ENCODE measurements at places on chromosomes 11 and 22.

DNA sequence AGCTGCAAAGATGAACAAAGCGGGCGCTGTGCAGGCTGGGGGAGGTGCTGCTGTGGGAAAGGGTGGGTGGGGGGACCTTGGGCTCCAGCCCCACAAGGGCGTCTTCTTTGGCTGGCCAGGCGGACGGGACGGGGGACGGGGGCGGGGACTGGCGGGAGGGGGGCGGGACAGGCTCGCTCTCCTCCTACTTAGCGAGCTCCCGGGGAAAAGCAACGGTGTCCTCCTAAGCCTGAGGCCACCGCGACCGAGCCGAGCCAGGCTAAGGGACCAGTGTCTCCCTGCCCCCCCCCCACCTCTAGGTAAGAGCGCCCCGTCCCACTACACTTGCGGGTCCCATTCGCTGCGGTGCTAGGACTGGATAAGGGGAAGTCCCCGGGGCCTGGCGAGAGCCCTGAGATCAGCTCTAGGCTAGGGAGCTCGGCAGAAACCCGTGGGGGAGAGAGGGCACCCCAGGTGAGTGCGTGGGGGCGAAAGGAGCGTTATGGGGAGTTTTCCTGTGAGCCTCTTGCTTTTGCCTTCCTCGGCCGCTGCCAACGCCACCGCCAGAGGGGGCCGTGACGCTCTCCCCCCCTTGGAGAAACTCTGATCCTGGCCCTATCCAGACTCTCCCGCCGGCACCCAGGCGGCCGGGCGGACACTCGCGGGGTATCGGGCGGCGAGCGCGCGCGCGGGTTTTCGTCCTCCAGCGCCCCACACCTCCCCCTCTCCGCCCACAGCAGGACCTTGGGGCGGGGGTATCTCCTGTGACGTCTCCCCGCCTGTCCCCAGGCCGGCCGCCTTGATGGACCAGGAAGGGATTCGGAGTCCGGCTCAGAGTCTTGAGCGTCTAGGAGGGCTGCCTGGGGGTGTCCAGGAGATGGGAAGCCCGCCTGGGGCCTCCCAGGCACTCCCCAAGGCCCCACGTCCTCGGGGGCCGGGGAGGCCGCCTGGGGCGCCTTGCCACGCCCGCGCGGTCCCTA, at the start of gene PHLDB1:
Gene PHLDB1 (plus strand): TSS at position 215 of the 959 bp plus-strand sequence. CDS start 6,222 bp downstream, outside the sequence.
- peak; percentile 63 for DNase-seq

DNA sequence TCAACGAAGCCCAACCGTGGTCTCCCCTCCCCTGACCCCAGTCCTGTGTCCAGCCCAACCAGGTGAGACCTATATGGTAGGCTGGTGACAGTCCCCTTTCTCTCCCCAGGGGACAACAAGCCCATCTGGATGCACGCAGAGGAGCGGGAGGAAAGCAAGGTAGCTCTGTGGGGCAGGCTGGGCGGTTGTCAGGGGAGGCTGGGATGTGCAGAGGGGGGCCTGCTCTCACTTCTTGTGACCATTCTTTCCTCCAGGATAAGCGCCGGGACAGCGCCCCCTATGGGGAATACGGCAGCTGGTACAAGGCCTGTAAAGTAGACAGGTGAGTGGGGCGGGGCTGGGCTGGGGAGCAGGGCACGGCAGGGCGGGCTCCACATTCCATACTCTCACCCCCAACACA, 3.5 kb upstream of the RAB1B start:
- DNase-seq, result no peak

- no peak for DNase-seq
Observed at GRCh38 chr22:37843741-37844089, 419 bp downstream of the ANKRD54 start.

DNA sequence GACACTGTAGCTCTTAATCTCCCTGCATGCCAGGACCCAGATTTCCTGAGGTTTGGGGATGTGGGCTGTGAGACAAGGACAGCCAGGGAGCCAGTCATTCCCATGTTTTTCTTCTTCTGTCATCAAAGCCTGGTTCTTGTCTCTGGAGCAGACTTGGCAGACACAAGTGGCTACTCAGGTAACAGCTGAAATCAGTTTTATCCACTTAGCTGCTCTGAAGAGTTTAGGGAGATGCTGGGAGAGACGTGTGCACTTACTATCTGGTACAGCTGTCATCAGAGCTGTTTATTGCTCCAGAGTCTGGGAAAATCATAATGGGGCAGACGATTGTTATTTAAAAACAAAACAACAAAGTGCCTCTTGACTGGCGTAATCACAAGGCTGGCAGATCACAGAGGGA, 56.6 kb downstream of the CSNK2A3 start:
- DNase-seq, result no peak

- DNase-seq, result no peak
Observed at GRCh38 chr22:45478108-45478771, 24.4 kb upstream of the FBLN1 start.

DNA sequence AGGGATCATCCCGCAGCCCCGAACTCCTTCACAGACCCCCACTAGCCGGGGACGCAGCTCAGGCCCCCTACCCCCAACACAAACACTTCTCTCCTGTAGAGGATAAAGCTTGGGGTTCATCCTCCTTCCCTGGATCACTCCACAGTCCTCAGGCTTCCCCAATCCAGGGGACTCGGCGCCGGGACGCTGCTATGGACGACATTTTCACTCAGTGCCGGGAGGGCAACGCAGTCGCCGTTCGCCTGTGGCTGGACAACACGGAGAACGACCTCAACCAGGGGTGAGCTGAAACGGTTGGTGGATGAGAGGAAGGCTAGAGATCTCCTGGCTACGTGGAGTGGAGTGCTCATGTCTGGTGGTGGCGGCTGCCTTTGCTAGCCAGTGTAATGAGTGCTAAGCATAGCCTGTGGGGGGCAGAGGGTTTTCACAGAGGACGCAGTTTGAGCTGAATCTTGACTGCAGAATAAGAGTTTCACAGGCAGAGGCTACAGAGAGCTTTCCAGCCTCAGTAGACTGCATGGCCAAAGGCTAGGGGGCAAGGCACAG, 580 bp downstream of the ILK start:
- DNase-seq, result peak; percentile 46

- DNase-seq, result peak; percentile 83
Observed at GRCh38 chr11:71446942-71447688, 1.1 kb downstream of the DHCR7 start.

DNA sequence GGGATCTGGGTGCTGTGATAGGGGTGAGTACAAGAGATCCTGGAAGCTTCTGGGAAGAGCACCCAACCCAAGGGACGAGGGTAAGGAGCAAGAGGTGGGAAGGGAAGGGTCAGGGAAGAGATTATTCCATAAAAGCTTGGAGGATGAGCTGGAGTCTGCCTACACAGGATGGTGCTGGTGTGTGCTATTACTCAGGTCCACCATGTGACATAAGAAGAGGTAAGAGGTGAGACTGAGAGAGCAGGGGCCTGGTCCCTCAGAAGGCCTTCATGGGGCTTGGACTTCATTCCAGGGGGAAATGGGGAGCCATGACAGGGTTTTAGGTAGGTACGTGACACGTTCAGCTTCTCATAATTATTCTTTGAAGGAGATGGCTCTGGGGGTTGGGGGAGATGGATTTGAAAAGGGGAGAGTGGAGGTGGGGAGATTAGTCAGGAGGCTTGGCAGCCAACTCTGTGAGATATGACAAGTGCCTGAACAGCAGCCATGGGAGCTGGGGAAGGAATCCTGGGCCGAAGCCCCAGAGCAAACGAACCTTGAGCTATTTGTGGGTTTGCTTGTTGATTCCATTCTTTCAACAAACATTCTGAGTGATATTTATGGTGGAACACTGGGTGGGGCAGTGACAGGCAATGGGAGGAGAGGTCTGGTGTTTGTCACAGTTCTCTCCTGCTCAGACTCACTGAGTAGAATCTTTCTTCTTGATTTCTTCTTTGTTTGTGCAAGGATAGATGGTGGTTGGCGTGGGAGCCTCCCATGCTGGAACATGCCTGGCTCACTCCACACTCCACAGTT, 11.2 kb upstream of the NCAM1 start:
- DNase-seq, result no peak

- DNase-seq, result no peak
Observed at GRCh38 chr11:31802609-31802989, 8.5 kb downstream of the PAX6 start.

- DNase-seq, result peak; percentile 65
Observed at GRCh38 chr11:33059331-33060007, 20.1 kb downstream of the TCP11L1 start.

Data from mammary epithelial cell (primary cell).